ENCODE measurements at places on chromosomes 2 and 18. TPM values are rescaled to one million over a fixed set of nuclear protein-coding genes. Genes with fewer than 3 reads are reported as not detected.
A peak's percentile ranks its signal among the peaks of the same experiment; 100 is the strongest.

- no peaks in the 10 kb centered on the region for H3K36me3 ChIP-seq
- peaks cover 28% of the 10 kb centered on the region for H3K4me1 ChIP-seq
- H3K27ac ChIP-seq = no peak overlapping the region
- no peaks in the 10 kb centered on the region for H3K27me3 ChIP-seq
- DNase-seq = no peak
Observed at GRCh38 chr2:149205143-149205542, 125.2 kb upstream of the LYPD6 start.

DNA sequence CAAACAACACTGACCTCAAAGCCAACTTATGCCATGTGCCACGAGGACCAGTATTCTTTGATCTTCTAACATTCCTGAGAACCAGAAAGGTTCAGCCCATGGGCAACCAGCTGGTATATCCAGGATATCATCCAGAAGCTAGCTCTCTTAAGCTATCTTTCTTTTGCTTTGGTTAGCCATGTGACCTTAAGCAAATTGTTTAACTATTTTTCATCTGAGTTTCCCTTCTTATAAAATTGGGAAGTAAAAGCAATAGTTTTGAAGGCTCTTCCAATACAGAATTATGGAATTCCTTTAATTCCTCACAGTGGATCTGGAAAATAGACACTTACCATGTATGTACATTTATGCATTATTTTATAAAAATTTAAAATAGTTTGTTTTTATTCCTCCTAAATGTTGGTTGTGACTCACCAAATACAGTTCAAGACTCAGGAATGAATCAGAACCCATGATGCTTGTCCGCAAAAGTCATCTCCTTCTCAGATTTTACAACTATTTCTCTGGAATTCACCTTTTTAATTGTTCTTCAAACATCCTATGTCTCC is 435.7 kb downstream of the ZEB2 start:
- H3K27ac ChIP-seq = no peak overlapping the region
- H3K4me3 ChIP-seq = no peak overlapping the region
- no peaks in the 10 kb centered on the region for H3K27me3 ChIP-seq
- H3K36me3 ChIP-seq = no peaks in the 10 kb centered on the region

DNA sequence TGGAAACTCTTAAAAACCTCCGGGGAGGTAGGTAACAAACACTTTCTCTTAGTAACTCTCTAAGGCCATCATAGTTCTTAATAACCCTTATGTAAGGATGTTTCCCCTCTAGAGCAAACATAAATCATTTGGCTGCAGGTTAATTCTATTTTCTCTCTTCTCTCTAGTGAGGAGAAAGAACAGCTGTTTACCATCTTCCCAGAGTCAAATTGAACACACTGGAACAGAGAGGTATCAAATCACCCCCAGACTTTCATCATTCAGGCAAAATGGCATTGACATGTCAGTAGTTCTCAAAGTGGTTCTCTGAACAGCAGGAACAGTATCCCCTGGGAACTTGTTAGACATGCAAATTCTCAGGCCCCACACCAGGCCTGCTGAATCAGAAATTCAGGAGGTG is 240.7 kb downstream of the MEIS1 start:
- DNase-seq = no peak
- no peaks in the 10 kb centered on the region for H3K36me3 ChIP-seq
- no peaks in the 10 kb centered on the region for H3K4me1 ChIP-seq
- no peak overlapping the region for H3K4me3 ChIP-seq

- no peak for DNase-seq
- H3K27ac ChIP-seq = no peak overlapping the region
- H3K36me3 ChIP-seq = no peaks in the 10 kb centered on the region
- no peaks in the 10 kb centered on the region for H3K4me1 ChIP-seq
Observed at GRCh38 chr18:35479911-35480586, 17.7 kb downstream of the INO80C start.

DNA sequence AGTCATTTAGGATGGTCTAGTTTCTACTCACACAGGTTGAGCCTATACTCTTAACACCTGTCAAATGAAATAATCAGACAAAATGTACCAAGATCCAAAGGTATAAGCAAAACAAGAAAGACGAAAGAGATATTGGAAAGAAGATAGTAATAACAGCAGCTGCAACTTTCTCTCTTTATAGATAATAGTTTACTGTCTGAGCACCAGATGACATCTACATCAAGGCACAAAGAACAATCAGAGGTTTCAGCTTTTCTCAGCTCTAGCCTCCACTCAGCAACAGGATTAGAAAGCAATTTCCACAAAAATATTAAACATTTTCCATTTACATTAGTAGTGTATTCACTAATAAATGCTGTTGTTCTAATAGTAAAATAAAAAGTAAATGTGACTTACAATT is 66.3 kb downstream of the RTTN start:
- H3K36me3 ChIP-seq = no peaks in the 10 kb centered on the region
- H3K4me3 ChIP-seq = no peak overlapping the region
- no peaks in the 10 kb centered on the region for H3K27me3 ChIP-seq
- DNase-seq = no peak
- no peak overlapping the region for H3K27ac ChIP-seq

GRCh38 chr2:23625726-23626125 is 240.7 kb downstream of the KLHL29 start:
- no peak overlapping the region for H3K27ac ChIP-seq
- no peaks in the 10 kb centered on the region for H3K4me1 ChIP-seq
- H3K27me3 ChIP-seq = no peaks in the 10 kb centered on the region
- no peak for DNase-seq
- H3K4me3 ChIP-seq = no peak overlapping the region

DNA sequence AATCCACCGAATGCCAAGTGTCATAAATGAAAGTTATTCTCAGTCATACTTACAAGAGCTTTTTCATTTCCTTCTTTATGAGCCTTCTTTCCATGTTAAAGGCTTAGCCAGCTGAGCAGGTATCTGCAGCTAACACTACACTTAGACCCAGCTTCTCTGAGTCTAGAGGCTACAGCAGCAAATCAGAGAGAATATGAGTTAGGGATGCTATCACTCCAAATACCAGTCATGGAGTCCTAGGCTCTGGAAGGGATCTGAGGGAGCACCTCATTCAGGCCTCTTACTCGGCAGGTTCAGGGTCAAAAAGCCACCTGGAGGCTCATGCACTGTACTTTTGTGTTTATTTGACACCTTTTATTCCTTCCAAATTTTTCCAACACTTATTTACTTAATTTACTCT is 2.9 kb downstream of the C2orf80 start:
- DNase-seq = no peak
- H3K36me3 ChIP-seq = no peaks in the 10 kb centered on the region
- H3K27ac ChIP-seq = no peak overlapping the region
- no peaks in the 10 kb centered on the region for H3K4me1 ChIP-seq

DNA sequence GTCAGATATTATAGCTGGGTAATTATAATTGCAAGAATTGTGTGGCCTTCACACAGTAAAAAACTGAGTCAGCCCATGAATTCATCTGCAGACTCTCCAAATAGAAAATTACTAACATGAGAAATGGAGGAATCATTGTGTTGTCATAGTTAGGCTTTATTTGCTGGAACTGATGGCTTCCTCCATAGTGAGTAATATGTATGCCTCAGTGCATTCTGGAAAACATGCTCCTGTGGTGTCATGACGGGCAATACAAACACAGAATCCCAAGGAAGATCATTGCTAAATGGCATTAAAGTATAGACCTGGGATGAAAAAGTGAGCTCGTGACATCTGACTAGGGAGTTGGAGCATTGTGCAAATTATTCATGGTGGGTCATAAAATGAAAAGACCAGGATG is 23.6 kb upstream of the NMS start:
- no peaks in the 10 kb centered on the region for H3K27me3 ChIP-seq
- no peak for DNase-seq
- H3K36me3 ChIP-seq = no peaks in the 10 kb centered on the region
- no peaks in the 10 kb centered on the region for H3K4me1 ChIP-seq
- H3K27ac ChIP-seq = no peak overlapping the region

The CHRNG gene
- not detected for total RNA-seq

DNA sequence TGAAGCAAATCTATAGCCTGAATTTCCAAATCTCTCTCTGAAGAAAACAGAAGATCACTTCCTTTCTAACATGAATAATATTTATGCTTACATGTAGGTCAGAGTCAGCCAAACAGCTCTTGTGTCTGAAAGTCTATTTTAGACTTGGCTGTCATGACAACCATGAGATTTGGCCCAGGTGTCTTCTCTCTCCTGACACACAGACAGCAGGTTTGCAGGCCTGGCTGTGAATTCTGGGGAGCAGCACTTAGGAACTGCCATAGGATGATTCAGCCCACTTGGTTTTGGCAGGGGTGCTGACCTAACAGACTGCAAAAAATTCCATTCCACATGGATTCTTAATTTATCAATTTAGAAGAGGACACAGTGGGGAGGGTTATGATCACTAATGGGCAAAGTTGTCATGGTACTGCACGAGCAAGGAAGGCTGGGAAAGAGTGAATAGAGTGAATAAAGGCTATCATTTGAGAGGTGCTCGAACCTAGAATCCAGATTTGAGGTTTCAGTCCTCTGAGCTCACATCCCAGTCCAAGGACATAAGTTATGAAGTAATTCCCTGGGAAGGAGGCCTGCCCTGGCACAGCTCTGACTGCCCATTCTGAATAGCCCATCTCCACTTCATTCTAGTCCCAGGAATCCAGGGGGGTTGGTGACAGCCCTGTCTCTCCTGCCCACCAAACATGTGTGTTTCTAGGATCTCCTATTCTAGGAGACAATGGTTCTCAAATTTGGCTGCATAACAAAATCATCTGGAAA is 453.9 kb upstream of the TRIB2 start:
- H3K4me3 ChIP-seq = no peak overlapping the region
- no peaks in the 10 kb centered on the region for H3K36me3 ChIP-seq
- H3K27me3 ChIP-seq = no peaks in the 10 kb centered on the region
- H3K4me1 ChIP-seq = peaks cover 15% of the 10 kb centered on the region
- DNase-seq = peak; percentile 17
- H3K27ac ChIP-seq = peak overlapping the region; percentile 27

The CWC22 gene
- 15.2 TPM for total RNA-seq

- no peaks in the 10 kb centered on the region for H3K36me3 ChIP-seq
- peaks cover 37% of the 10 kb centered on the region for H3K4me1 ChIP-seq
- no peaks in the 10 kb centered on the region for H3K27me3 ChIP-seq
- DNase-seq = peak; percentile 68
- no peak overlapping the region for H3K4me3 ChIP-seq
Observed at GRCh38 chr2:46335391-46336282, 38.4 kb downstream of the EPAS1 start.

GRCh38 chr18:13611142-13611600 is 115.2 kb downstream of the FAM210A start:
- no peak overlapping the region for H3K27ac ChIP-seq
- H3K4me1 ChIP-seq = peaks cover 34% of the 10 kb centered on the region
- no peak overlapping the region for H3K4me3 ChIP-seq
- H3K36me3 ChIP-seq = no peaks in the 10 kb centered on the region

GRCh38 chr2:38959938-38960608 is 70.4 kb downstream of the ARHGEF33 start:
- peak; percentile 30 for DNase-seq
- no peaks in the 10 kb centered on the region for H3K36me3 ChIP-seq
- H3K4me3 ChIP-seq = no peak overlapping the region
- no peaks in the 10 kb centered on the region for H3K4me1 ChIP-seq
- no peak overlapping the region for H3K27ac ChIP-seq

- no peak for DNase-seq
- H3K4me3 ChIP-seq = no peak overlapping the region
- no peaks in the 10 kb centered on the region for H3K36me3 ChIP-seq
Observed at GRCh38 chr18:78781601-78781960, 198.0 kb upstream of the SALL3 start.

The EMILIN1 gene
- total RNA-seq = 20.2 TPM

- peaks cover 8% of the 10 kb centered on the region for H3K4me1 ChIP-seq
- no peaks in the 10 kb centered on the region for H3K27me3 ChIP-seq
- H3K4me3 ChIP-seq = no peak overlapping the region
- no peaks in the 10 kb centered on the region for H3K36me3 ChIP-seq
Observed at GRCh38 chr18:70450426-70451253, 161.8 kb downstream of the SOCS6 start.

All from cardiac muscle cell (in vitro differentiated cells and primary cell).